Cardiac septum (tissue), 1 donor: ENCODE measurements at places on chromosomes 12 and 14.

DNA sequence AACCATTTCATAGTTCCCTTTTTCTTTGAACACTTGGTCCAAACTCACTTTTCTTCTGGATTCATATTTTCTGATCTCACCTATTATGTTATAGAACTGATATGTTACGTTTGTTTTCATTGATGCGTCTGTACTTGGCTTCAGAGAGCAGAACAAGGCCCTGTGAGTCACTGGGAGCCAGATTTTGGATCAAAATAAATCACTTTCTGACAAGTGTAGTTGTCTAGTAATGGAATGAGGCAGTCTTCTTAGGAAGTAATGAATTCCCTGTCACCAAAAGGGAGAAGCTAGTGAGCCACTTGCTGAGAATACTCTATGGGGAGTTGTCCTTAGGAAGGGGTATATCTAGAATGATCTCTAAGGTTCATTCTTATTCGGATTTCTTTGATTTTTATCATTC is 10.2 kb downstream of the BICD1 start:
- no peak for DNase-seq

- DNase-seq: no peak
Observed at GRCh38 chr12:105167346-105167745, 59.8 kb downstream of the WASHC4 start.

DNA sequence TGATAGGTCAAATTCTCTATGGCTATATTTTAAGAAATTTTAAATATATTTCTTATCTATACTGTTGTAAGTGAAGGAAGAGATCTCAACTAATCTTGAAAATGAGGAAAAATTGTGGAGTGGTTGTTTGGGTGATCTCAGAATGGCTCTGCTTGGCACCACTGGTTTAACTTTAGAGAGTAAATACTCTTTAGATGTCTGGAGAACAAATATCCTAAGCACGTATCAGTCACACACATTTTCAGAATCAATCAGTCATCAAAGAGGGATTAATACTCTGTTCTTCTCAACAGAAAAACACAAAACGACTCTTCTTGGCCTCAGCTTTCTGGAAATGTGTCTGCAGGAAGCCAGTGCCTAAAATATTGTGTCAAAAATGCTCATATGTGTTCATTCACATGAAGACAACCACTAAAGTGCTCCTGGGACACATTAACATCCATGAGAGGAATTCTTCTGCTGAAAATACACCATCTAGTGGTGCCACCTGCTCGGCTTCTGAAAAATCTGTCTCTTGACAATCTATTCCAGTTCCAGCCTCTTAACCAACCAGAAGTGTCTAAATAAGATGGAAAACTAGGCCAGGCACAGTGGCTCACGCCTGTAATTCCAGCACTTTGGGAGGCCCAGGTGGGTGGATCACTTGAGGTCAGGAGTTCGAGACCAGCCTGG is 81.1 kb upstream of the CCDC198 start:
- no peak for DNase-seq

DNA sequence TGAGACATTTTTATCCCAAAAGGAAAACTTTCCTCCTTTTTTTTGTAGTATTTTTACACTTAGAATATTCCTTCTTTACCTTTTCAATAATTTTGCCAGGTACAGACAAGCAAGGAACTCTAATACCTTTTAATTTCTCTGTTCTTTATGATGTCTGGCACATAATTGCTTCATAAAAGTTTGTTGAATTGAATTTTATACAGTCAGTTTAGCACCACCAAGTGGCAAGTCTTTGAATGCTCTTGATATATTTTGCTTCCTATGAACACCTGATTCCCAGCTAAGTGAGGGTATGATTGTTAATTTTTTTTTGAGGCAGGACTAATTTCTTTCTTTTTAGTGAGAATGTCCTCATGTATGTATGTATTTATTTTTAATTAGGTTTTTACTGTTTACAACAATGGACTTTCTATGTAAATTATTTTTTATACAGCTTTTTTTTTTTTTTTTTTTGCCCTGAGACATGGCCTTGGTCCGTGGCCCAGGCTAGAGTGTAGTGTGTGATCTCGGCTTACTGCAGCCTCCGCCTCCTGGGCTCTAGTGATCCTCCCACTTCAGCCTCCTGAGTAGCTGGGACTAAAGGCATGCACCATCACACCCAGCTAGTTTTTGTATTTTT is 6.9 kb downstream of the TBC1D15 start:
- DNase-seq: no peak

DNA sequence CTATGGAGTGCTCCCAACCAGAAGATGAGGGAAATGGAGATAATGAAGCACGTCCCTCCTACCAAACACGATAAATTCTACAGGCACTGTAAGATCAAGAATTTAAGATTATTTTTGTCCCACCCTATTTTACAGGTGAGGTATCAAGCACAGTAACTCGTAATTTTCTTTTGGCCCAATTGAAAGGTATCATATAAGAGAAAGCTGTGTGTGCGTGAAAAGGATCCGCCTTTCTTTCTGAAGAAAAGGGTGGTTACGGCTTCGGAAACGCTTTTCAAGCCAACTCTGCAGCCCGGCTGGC is 733 bp upstream of the KLHDC2 start:
- DNase-seq: no peak
